Upper lobe of right lung (tissue), 1 donor: ENCODE measurements at places on chromosomes 7 and 10.

DNA sequence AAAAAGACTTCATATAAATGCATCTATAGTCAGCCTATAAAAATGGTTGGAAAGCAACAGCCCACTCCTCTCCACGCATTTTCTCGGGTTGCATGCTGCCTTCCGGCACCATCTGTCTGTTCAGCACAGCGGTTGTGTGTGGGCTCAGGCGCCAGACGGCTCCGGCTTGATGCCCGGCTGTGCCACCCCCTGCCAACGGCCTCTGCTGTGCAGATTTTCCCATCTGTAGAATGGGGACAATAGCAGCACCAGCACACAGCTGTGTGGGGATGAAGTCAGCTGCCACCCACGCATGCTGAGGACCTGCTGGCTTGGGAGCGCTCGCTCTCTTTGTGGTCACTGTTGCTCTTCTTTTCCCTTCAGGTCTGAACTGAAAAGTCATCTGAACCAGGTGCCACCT, 19.5 kb downstream of the PRKAG2 start:
- no peak for DNase-seq

GRCh38 chr10:79254333-79255006, 92.8 kb upstream of the PPIF start:
- no peak for DNase-seq

GRCh38 chr10:22489975-22490374, 144.7 kb downstream of the SPAG6 start:
- DNase-seq: no peak

DNA sequence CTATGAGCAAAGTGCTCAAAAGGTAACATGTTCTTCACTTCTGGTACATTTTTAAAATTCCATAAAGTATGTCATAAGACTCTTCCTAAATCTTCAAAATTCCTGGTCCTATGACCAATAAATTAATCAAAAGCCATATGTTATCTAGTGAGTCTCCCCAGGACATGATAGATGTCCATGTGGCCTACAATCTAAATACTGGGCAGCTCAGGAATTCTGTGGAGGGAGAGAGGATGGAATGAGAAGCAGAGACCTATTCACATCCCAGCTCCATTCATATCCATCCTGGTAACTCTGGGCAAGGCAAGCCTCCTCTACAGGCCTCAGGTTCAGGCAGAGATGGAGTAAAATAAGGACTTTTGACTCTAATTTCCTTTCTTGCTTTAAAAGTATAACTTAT, 224.8 kb downstream of the MTERF1 start:
- DNase-seq: no peak

DNA sequence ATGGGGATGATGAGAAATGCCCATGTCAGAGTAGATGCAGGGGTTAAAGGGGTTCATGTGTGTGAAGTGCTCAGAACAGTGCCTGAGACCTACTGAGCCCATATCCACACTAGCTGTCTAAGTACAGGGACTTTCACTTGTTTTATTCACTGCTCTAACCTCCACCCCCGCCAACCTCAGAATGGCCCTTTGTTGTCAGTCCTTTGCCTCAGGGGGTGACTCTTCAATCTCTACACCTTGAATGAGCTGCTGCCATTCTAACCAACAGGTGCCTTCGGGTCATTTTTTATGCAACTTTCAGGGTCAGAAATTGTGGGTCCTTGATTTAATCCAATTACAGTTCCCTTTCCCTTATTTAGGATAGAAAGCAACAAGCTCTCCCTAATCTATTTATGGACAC, 26.2 kb downstream of the VSTM4 start:
- no peak for DNase-seq

DNA sequence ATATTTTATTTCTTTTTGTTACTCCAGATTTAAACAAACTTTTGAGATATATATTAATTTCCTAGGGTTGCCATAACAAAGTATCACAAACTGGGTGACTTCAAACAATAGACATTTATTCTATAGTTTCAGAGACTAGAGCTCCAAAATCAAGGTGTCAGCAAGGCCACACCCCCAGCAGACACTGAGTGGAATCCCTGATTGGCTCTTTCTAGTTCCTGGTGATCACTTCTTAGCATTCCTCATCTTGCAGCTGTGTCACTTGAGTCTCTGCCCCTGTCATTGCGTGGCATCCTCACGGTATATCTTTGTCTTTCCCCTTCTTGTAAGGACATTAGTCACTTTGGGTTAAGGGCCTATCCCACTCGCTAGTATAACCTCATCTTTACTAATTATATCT, 7.6 kb upstream of the SLC26A3 start:
- DNase-seq: no peak

- DNase-seq: no peak
Measured at GRCh38 chr7:89332026-89332425, 536.5 kb upstream of the TEX47 start.
